T-helper 1 cell (primary cell): ENCODE measurements at places on chromosomes 4 and X.

GRCh38 chrX:96764864-96765263 is 80.2 kb downstream of the DIAPH2 start:
- DNase-seq, result no peak

DNA sequence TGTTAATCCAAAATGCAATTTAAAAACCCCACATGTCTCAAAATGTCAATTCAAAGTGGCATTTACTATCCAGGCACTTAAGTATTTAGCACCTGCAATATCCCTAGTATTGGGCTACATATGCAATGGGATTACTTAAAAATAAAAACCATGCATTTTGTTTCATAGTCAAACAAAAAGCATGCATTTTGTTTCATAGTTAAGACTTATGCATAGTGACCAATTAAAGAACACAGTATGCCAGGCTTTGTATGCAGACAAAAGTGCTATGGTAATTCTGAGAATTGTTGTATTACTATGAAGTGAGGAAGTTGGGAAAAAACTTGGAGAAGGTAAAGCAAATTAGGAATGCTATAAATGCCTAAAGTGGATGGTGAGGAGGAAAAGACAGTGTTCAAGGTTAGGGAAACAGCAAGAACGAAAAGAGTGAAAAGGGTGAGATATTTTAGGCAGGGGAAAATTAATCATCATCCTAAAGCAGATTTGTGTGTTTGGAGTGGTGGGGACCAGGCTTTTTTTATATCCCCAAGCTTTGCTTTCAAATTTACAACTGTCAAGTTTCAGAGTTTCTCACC is 10.6 kb upstream of the BMP2K start:
- no peak for DNase-seq

DNA sequence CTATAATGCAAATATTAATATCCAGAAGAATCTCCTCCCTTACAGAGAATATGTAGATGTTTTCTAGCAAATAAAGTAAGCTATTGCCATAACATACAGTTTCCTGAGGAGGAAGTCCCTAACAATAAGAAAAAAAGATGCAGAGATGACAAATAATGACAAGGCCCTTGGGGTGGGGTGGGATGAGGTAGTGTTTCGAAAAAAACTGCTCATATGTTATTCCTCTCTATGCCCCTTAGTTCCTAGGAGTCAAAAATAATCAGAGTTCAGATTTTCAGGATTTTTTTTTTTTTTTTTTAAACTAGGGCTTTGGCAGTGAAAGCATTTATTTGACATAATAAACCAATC is 99.0 kb downstream of the ZAR1 start:
- DNase-seq, result no peak

- DNase-seq, result no peak
These were observed 1.0 kb upstream of the RFC1 start for GRCh38 chr4:39367166-39367565.

- DNase-seq, result no peak
These were observed 1.1 kb downstream of the IRAK1 start for GRCh38 chrX:154018518-154019060.

- DNase-seq, result no peak
These were observed 109.2 kb downstream of the PSAPL1 start for GRCh38 chr4:7325541-7325940.

DNA sequence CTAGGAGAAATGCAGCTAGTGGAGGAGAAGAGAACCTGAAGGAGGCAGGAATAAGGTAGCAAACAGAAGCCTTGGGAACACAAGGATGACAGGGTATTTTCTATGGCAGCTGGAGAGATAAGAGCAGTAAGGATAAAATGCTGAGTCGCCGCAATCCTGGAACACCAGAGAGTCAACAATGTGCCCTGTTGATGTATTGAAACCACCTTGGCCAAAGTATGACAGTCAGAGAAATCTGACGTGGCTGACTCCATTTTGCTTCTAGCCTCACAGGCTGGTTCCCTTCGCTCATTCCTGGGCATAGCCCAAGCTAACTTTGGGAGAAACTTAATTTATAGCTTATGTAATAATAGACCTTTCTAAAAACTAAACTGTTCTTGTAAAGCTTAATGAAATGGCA is 56.6 kb upstream of the C4orf54 start:
- no peak for DNase-seq

DNA sequence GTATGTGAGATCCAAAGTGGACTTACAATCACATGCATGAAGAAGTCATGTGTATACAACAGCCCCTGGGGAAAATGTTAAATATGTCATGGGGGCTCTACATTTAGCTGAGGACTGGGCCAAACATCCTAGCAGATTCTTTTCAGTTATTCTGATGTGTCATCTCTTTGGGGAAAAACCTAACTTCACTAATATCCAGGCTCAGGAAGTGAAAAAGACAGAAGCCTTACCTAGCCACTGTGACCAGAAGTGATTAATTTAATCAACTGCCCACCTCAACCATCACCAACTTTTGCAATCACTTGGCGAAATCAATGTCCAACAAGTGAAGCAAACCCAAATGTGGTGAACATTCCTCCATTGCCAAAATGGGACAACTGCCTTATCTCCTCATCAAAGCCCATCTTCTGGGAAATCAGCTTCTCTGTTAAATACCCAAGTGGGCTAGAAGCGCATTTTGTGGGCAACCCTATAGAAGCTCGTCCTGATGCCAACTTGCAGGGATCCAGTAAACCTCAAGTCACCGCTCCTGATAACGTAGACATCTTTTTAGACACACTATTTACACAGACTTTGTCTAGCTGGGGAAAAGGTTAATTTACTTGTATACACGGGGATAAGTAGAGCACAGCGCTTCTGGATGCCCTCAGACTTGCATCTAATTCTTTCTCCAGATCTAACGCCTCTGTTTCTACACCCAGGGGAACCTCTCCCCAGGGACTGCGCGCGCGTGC is 1.4 kb upstream of the HHIP start:
- DNase-seq, result no peak

GRCh38 chrX:40097141-40097503 is 636 bp downstream of the BCOR start:
- DNase-seq, result no peak

GRCh38 chr4:78599931-78600375 is 48.4 kb downstream of the ANXA3 start:
- DNase-seq, result no peak

DNA sequence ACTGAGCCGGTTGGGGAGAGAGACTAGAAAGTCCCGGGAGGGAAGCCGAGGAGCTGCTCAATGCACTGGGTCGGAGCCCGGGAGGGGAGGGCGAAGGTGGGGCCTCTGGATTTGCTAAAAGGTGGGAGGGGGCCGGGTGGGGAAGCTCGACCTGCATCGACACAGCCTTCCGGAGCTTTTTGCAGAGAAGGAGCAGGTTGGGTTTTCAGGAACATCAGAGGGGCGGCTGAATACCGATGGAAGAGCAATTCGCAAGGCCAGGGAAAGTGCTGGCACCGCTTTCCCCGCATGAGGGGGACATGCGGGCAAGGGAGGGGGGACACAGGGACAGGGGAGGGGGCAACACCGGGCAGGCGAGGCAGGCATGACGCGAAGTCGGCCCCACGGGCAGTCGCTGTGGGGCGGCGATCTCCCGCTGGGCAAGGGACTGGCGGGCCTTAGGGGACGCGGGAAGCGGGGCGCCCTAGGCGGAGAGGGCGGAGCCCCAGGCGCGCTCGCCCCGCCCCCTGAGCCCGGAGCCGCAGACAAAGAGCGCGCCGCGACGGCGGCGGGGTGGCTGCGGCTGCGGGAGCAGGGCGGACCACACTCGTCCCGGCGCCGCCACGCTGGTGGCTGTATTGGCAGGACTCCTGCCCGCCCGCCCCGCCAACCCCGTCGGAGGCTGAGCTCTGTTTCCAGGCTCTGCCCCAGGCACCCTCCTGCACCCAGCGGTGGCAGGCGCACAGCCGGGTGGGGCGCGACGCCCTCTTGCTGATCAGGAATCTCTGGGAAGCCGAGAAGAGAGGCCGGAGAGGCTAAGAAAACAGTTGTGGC is 11.6 kb downstream of the PDZD4 start:
- peak; percentile 63 for DNase-seq

- DNase-seq, result peak; percentile 85
These were observed at the start of gene TAF1 for GRCh38 chrX:71365875-71366673. TSS of gene TAF1 (plus strand) at chrX:71366357. CDS start at chrX:71366375, 18 bp downstream.

DNA sequence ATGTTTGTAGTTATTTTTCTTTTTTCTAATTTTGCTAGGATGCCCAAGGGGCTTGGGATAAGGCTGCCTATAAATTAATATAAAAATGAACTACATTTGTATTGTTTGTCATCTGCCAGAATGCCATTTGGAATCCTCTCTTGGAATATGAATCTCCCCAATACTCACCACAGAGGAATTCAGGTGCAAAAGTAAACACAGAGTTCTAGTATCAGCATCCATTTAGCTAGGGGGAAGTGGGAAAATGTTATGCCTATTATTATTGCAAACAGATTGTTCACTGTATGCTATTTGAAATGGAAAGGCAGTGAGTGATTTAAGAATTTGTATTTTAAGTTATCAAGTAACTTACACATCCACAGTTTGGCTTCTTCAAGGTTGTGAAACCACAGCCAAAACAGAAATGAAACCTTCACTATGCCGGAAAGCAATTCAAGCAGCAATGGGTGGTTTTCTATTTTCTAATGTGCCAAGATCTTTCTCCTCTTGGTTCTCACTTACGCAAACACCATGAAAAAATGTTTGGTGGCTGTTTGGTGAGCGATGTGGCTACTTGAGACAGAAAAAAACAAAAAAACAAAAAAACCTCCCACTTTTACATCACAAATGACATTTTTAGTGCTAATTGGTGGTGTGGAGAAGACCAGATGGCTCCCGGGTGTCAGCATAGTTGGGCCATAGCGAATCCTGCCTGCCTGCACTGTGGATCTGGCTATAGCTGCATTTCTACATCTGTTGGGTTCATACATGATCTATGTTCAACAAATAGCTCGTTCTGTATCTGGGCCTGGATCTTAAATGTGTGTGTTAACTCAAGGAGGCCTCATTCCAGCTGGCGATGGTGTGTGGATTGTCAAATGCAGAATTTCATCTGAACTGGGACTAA is 200.8 kb upstream of the GIMD1 start:
- DNase-seq, result no peak

- peak; percentile 23 for DNase-seq
These were observed 1.8 kb downstream of the ABCD1 start for GRCh38 chrX:153726286-153727122.

GRCh38 chr4:2341911-2342652 is 76.4 kb downstream of the ZFYVE28 start:
- DNase-seq, result no peak

DNA sequence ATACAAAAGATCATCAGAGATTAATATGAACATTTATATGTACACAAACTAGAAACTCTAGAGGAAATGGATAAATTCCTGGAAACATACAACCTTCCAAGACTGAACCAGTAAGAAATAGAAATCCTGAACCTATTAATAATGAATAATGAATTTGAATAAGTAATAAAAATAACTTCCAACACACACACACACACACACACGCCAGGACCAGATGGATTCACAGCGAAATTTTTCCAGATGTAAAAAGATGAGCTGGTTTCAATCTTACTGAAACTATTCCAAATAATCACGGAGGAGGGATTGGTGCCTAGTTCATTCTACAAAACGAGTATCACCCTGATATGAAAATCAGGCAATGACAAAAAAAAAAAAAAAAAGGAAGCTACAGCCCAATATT is 1095.0 kb downstream of the FAT4 start:
- no peak for DNase-seq
